ENCODE measurements at places on chromosomes 2 and 18.

DNA sequence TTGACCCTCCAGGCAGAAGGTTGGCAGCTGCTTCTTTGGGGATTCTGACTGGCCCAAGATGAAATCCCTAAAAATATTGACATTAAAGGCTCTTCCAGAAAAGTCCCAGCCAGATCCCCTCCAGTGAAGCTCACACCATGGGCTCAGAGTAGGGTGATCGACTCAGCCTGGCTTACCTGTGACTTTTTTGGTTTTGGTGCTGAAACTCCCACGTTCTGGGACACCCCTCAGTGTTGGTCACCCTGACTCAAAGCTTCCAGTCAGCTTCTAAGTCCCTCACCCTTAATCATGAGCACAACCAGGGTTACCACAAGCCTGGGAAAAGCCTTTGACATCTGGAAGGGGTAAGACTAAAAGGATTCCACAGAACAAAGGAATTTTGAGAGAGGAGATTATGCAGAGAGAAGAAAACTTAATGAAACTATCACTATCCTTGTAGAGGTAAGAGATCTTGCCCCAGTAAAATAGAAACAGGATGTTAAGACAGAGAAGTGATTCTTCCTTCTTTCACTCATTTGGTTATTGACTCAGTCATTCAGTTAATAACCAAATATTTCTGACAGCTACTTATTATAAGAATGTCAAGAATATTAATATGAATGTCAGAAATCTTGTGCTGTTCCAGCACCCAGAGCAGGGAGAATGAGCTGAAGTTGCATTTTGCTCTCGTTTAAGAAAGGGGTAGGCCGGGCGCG lies 66.8 kb upstream of the SEC11C start:
- no peak for DNase-seq

DNA sequence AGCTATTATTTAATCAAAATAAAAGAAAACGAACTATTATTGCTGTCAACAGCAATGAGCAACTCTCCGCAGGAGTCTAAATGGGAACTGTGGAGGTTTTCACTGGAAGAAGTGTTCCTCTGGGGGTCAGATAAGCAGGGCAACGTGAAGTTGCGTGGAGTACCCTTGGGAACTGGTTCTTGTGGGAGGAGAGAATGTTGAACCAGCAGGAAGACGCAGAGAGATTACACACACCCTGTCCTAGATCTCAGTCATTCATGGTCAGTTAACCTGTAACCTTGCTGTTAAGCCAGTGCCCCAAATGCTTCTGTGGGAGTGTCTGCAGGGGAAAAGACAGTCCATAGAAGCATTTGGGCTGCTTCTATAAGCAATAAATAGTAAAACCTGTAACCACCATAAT lies 20.4 kb upstream of the CABLES1 start:
- no peak for DNase-seq

- DNase-seq: no peak
These were observed 8.6 kb upstream of the CNDP1 start for GRCh38 chr18:74525741-74526140.

- DNase-seq: no peak
These were observed 311.3 kb upstream of the KLHL29 start for GRCh38 chr2:23073671-23074070.

DNA sequence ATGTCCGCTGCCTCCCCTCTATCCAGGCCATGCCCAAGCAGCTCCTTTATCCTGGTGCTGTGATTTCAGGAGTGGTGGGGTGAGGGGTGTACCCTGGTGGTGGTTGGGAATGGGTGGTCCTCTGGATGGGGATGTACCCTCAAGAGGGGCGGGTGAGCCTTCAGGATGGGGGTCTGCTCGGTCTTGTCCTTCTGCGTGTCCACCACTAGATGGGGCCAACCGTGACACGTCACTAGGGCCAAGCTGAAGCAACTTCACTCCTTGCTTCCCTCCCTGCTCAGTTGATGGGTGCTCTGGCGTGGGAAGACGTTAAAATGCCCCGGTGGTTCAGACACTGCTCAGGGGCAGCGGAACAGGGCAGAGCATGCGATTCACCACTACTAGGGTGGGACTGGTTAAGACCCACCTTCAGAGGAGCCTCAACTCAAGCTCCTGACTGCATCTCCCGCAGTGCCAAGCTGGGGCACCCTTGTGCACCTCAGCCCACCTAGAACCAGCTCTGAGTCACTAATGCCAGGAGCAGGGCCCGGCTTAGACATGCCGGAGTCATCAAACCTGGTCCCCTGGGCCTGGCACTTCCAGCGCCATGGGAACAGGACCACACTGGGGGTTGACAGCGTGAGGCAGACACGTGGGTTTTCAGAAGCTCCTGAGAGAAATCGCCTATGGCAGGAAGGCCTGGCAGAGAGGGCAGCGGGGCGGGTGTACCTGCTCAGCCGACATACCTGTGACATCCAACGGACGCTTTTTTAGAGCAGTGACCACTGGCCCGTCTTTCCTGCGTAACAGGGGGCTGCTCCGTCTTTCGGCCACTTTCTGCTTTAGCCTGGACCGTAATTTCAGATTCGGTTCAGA lies 256.7 kb downstream of the HDAC4 start:
- DNase-seq: peak; percentile 11

DNA sequence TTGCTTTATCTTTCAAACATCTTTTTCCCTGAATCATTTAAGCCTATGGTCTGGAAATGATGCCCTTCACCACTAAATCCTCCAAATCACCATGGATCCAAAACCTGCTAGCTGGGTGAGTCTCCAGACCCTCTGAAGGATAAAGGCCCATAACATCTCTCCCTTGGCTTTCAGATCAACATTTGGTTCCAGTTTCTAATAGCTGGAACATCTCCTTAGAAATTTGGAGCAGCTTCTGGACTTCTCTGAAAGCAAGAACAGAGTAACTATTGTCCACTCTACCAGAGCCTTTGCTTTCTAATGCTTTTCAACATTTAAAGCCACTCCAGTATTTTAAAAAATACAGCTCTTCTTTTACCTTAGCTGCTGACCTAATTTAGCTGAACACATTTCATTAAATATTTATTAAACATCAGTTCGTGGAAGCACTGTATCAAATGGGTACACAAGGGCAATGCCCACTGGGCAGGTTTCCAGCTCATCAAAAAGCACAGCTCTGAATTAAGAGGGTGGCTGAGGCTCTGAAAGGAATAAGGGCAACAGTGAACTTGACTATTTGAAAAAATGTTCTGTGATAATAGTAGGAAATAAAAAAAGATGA lies 75.3 kb downstream of the GALNT3 start:
- DNase-seq: no peak

- no peak for DNase-seq
These were observed 540.7 kb upstream of the TMEFF2 start for GRCh38 chr2:192735447-192735846.

- no peak for DNase-seq
These were observed 12.7 kb downstream of the KCNF1 start for GRCh38 chr2:10924441-10924840.

GRCh38 chr2:201242571-201243277 lies 17.6 kb upstream of the CASP8 start:
- no peak for DNase-seq

DNA sequence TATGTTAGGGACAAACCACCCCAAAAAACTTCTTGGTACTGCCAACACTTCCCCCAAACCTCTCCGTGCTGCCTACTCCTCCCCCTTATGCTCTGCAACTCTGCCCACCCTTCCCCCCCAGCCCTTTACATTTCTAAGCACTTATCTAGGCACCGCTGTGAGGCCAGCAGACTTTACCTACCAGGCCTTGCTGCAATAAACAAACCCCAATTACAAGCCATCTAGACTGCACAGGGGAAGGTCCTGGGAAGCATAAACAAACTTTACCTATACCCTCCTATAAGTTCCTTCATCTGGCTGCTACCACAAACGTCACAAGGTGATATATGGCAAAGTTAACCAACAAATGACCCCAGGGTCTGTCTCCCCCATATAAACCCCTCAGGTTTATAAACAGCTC lies 259.4 kb upstream of the GULP1 start:
- DNase-seq: no peak

DNA sequence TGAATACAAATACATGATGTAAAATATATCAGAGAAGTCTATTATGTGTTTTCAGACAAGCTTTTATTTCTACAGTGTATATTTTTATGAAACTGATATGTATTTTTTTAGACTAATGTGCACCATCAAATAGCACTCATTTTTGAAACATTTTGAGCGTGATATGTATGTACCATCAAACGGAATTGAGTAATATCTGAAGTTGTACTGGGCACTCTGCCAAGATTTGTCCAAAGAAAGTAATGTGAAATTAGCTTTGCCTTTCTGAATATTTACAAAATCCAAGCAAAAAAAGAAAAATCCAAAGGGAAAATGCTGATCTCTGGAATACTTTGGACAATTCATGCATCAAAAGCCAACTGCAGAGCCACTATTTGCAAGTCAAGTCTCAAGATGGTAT lies 972.0 kb downstream of the DPP10 start:
- DNase-seq: no peak

- DNase-seq: no peak
These were observed 55.0 kb upstream of the SPRED2 start for GRCh38 chr2:65487404-65487803.

DNA sequence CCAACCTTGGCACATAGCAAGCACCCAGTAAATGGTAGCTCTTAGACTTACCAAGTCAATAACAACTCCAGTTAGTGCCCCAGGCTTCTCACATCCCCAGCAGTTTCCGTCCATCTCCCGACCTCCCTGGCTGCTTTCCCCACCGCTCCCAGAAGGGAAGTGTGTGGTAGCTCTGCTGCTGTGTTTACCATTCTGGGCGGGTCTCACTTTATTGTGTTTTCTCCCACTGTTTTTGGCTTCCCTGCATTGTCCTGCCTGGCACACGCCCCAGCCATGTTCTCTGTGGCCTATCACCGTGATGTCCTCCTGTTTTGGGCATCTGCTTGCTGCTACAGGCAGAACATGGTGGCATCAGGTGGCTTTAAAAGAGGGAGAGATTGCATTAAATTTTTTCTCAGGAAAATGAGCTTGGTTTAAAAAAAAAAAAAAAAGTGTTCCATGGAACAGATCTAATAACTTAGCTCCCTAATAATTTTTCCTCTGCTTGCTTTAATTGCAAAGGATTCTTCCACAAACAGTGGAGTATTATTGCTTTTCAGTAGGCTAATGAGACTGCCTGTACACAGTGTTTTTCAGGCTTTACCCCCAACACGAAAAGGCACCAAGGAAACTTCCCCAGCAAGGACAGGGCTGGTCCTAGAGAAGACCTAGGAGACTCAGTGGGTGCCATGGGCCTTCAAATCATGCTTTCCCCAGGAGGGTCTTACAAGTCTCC lies 8.0 kb upstream of the COX7A2L start:
- DNase-seq: no peak

Measured in activated T-cell treated with anti-CD3 and anti-CD28 coated beads for 4 hours (primary cell).